Left ventricle myocardium inferior (tissue), 1 donor: ENCODE measurements at places on chromosomes 6 and 20.

GRCh38 chr6:13308332-13308731, 20.0 kb downstream of the TBC1D7 start:
- DNase-seq = no peak

- peak; percentile 55 for DNase-seq
Observed at GRCh38 chr6:143536461-143536865, 24.9 kb upstream of the FUCA2 start.

DNA sequence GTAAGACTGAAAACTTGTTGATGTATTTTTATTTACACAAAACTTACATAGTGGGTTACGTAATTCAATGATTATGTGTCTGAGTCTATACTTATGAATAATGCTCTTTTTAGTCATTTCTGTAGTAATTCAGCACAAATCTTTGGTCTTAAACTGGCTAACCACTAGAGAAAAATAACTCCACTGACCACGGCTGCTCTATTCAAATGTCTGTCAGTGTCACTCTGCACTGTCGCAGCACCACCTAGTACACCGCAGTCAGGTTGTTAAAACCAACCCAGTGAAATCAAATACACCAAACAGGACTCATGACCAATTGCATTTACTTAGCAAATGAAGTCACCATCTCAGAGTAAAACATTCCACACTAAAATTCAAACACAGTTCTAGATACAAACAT, 93.5 kb upstream of the CCDC28A start:
- no peak for DNase-seq

- DNase-seq = no peak
Observed at GRCh38 chr6:134447883-134448387, 130.0 kb upstream of the SGK1 start.

DNA sequence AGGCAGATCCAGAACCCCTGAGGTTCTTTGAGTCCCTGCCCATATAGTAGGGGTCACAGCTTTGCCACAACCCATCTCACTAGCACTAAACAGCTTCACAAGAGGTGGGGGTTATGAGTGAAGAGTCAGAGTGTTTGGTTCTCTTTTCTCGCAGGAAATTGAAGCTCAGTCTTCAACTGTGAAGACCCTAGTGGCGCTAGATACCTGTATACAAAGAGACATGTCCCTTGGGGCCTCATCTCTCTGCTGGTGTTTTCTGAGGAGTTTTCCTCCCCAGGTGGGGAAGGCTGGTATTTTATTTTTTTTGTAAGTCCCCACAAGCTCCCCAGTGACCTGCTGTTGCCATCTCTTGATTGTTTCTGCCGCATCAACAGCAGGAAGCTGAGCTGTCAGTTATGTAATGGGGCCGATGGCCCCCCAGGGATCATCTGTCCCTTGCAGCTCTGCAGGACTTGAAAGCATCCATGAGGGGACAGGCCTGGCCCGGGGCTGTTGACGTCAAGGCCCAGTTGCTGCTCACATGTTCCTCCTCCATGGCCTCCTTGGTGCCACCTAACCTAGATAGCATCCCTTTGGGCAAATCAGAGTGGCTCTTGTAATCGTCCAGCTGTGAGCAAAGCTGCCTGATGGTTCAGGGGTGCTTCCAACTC, 23.1 kb downstream of the STK35 start:
- peak; percentile 37 for DNase-seq

- no peak for DNase-seq
Observed at GRCh38 chr6:108739496-108740330, 108.5 kb upstream of the ARMC2 start.

GRCh38 chr6:14757418-14757817, 488.5 kb upstream of the JARID2 start:
- DNase-seq = no peak

DNA sequence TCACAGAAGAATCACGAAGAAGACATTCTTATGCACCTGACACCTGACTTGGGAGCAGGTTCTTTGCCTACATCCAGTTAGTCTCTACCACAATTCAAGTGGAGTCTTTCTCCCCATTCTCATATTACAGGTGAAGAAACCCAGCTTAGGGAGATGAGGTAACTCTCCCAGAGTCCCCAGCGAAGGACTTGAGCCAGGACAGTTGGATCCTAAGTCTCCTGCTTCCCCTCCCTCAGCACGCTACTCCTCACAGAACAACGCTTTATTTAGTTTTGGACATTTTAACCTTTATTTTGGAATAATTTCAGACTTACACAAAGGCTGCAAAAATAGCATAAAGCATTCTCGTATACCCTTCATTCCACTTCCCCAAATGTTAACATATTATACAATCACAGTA, 824 bp upstream of the CSTL1 start:
- DNase-seq = no peak

DNA sequence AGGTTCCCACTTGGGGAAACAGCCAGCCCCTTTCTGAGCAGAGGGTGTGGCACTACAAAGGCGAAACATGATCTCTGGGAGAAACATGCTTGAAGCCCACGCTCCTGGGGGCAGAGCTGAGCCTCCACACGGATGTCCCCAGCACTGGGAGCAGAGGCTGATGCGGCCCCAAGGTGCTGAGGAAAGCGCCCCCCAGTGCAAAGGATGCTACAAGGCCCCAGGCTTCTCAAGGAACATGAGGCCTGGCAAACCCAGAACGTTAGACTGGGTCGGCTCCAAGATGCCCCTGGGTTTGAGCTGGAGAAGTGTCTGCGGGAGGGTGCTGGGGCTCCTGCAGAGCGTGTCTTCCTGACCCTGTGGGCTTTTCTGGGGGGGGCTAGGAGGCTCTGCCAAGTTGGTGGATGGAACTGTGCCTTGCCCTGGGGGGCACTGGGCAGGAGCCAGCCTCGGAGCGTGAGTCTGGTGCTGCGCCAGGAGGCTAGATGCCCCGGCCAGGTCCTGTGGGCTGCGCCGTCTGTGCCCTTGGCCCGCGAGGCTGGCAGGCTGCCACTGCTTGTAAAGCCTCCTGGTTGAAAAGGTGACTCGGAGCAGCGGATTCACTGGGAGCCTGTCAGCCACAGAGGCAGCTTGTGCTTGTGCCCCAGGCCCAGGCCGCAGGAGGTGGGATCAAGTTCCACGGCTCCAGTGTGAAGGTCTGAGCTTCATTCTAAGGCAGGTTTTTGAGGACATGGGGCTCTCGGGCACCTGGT, 8.1 kb downstream of the SYNJ2 start:
- peak; percentile 80 for DNase-seq

GRCh38 chr6:73655341-73655917, 1.6 kb upstream of the SLC17A5 start:
- no peak for DNase-seq

GRCh38 chr6:7846966-7847818, 63.4 kb downstream of the TXNDC5 start:
- no peak for DNase-seq

- DNase-seq = no peak
Observed at GRCh38 chr6:50112981-50113857, 63.5 kb upstream of the DEFB112 start.

- DNase-seq = no peak
Observed at GRCh38 chr20:38454556-38455473, 17.8 kb upstream of the RALGAPB start.

GRCh38 chr6:169404828-169405227, 151.2 kb upstream of the THBS2 start:
- no peak for DNase-seq

GRCh38 chr6:123925350-123925749, 121.7 kb downstream of the NKAIN2 start:
- DNase-seq = no peak

GRCh38 chr6:38207375-38207774, 387.8 kb downstream of the ZFAND3 start:
- DNase-seq = no peak

DNA sequence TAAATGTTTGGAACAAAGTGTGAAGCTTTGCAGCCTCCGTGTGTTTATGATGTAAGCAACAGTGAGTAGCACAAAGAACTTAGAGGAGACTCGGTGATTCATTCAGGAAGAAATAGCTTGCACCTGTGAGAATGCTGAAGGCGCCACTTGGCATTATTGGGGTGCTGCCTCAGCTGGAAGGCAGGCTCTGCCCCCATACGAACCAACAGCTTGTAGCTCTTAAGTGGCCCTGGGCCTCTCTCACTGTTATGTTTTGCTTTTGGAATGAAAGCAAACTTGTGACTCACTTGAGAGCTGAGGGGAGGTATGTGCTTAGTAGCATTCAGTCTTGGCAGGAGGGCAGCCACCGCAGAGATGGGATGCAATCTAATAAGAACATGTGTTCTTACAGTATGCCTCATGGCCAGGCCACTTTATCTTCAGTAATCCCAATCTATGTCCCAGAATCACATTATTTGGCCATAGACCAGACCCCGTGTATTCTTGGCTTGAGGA, 310.7 kb downstream of the EYA4 start:
- peak; percentile 28 for DNase-seq

GRCh38 chr6:8686077-8686476, 250.7 kb upstream of the SLC35B3 start:
- no peak for DNase-seq

DNA sequence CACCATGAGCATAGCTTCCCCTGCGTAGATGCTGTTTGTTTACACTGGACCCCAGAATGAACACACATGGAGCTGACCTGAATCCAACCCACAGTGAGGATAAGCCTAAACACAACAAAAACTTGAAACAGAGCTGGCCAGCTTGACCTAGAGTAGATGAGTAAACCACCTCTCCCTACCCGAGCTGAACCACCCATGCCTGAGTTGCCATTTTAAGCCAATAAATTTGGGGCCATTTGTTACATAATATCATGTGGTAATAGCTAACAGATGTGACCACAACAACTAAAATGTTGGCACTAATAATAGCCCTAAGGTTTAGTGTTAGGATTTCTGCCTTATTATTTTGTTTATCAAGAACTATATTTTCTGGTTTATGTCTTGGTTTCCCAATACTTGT, 103.2 kb upstream of the GRIK2 start:
- DNase-seq = no peak
